Activated naive CD4-positive, alpha-beta T cell (primary cell): ENCODE measurements at places on chromosomes 11 and 22.

DNA sequence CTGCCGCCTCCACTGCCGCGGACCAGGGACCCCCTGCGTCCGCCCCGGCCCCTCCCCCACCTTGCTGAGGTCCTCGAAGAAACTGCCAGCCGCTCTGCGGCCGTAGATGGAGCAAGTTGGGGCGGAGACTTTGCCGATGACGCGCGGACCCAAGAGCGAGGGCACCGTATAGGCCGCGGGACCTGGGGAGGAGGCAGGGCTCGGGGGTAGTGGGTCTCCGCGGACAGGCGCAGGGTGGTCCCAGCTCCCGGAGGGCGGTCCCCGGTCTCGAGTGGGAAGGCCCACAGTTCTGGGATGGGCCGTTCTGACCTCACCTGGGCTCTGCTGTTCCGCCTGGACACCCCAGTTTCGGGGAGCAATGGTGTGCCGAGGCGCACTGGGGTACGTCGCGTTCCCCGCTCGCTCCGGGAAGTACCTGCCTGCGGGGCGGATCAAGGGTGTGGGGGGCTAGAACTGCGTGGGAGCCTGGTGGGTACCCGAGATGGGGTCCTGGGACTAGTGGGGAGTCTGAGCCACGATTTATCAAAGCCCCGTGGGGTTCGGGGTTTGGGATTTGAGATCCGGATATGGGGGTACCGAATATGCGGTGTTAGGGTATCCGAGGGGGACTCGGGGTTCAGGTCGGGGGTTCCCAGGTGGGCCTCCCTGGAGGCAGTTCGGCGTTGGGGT, 1.2 kb upstream of the TYMP start:
- DNase-seq = peak; percentile 51

GRCh38 chr11:110065189-110065588, 28.0 kb upstream of the ZC3H12C start:
- no peak for DNase-seq

- no peak for DNase-seq
Observed at GRCh38 chr11:64077607-64078006, 41.9 kb downstream of the FLRT1 start.

DNA sequence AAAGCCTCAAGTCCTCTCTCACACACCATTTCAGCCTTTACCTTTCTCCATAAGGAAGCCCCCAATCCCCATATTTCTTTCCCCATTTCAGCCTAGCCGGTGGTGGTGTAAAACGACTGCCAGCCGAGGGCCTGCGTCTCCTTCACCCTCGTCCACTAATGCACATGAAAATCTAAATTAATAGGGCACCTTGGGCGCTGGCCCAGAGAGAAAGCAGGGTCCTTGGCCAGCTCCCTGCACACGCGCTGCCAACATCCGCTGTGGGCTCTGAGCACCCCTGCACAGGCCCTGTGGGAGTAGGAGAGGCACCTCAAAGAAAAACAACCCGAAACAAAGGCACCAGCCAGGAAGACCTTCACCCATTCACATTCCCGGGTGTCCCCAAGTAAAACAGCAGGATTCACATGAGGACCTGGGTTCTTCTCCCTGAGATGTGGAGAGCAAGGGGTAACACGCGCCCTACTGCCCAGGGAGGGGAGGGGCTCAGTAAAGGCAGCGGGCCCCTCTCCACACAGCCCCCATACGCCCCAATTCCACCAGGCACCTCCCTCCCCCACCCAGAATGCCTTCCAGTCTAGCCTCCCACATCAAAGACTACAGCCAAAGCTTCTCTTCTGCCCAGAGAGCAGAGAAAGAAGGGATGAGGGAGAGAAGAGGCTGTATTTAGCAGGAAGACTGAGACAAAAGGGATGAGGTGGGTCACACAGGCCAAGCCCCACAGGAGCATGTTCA, 79.0 kb downstream of the MICAL3 start:
- no peak for DNase-seq

GRCh38 chr11:123548774-123549173, 105.7 kb downstream of the SCN3B start:
- DNase-seq = no peak

- no peak for DNase-seq
Observed at GRCh38 chr11:72512956-72513355, 78.6 kb upstream of the CLPB start.

- DNase-seq = no peak
Observed at GRCh38 chr22:44942056-44942455, 67.7 kb downstream of the PHF21B start.

GRCh38 chr22:25048659-25049647, 96.4 kb downstream of the KIAA1671 start:
- peak; percentile 29 for DNase-seq

GRCh38 chr22:40635043-40635939, 1.2 kb downstream of the MRTFA start:
- no peak for DNase-seq

DNA sequence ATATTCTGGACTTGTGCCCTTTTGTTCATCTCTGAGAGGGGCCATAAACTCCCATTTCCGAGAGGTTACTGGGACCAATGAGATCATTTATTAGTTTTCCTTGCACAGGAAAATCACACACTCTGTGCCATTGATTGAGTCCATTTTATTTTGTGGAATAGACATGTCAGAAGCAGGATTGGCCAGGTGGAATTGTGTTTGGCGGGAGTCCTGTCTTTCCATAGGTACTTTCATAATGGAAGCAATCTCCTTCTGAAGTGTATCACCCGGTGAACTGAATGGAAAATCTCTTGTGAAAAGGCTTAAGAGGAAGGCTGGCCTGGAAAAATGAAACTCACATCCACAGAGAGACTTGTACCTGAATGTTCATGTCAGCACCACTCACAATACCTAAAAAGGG, 63.0 kb upstream of the PARVG start:
- DNase-seq = no peak

- DNase-seq = no peak
Observed at GRCh38 chr22:30948930-30949342, 19.6 kb downstream of the MORC2 start.

GRCh38 chr11:102724904-102725500, at the start of gene MMP8:
Gene MMP8 (minus strand): TSS chr11:102724954. CDS start chr11:102724855, 99 bp downstream.
- no peak for DNase-seq

DNA sequence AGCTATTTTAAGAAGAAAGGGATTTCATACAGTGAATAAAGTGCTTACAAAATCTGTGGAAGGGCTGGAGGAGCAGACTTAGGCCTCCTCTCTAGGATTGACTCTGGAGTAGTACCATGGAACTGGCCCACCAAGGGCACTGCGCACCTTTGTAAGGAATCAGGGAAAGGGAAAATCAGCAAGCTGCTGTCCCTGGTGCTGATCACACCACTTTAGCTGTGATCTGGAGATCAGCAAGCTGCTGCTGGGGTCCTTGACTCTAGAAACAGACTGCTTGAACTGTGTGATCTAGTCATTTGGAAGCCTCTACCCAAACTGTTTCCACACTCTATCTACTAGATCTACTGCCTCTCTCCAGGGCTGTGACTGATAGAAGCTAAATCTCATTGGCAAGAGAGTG, 18.4 kb upstream of the TECTA start:
- DNase-seq = no peak

GRCh38 chr11:102451681-102452460, 694 bp downstream of the TMEM123 start:
- DNase-seq = peak; percentile 32

GRCh38 chr11:57320719-57321387, 3.9 kb downstream of the TNKS1BP1 start:
- DNase-seq = no peak

GRCh38 chr11:17371614-17372013, 16.8 kb downstream of the KCNJ11 start:
- DNase-seq = no peak

GRCh38 chr22:27603111-27603799, 198.3 kb downstream of the MN1 start:
- DNase-seq = no peak

- no peak for DNase-seq
Observed at GRCh38 chr11:4213746-4214145, 119.1 kb downstream of the RRM1 start.

GRCh38 chr11:118705111-118705741, 25.8 kb upstream of the TREH start:
- no peak for DNase-seq

DNA sequence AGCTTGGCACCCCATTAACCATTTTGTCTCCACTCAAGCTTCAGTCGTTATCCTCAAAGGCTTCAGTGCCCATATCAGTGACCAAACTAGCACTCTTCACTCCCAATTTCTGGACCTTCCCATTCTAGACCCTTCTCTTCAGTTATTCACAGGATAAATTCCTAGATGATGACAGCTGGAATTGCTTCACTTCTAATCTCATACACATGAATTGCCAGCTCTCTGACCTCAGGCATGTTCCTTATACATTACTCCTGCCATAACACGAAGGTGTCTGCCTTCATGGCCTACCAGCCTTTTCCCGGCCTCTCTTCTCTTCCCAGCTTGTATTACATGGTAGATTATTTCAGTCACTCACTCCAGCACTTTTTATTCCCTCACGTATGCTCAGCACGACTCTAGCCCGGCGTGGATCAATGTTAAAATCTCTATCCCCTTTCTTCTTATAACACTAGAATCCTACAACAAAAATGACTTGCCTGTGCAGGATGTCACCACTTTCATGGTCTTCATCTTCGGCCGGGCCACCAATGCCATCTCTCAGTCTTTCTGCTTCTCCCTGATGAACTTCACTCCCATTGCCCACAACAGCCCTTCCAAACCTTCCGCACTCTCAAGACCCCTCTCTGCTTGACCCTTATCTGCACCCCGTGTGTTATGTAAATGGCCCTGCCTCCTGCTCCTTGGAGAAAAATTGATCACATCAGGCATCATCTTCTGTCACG, 36.9 kb downstream of the EIF3F start:
- DNase-seq = no peak

DNA sequence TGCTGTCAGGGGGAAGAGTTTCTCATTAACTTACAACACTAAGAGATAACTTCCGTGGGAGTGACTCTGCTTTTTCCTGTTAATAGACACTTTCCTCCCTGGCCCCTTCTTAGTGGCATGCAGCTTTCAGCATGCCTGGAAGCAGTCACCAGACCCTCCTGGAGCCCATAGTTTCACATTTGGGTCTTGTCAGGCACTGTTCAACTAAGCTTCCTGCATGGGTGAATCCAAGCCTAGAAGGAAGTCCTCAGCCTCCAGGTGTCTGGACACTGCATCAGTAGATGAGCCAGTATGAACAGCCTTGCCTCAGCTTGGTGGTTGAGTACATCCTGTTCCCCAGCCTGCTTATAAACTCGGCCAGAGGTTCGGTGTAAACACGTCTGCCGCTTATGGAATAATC, 68.1 kb downstream of the PPP6R3 start:
- no peak for DNase-seq

GRCh38 chr11:99370549-99371216, 349.9 kb downstream of the CNTN5 start:
- DNase-seq = no peak

DNA sequence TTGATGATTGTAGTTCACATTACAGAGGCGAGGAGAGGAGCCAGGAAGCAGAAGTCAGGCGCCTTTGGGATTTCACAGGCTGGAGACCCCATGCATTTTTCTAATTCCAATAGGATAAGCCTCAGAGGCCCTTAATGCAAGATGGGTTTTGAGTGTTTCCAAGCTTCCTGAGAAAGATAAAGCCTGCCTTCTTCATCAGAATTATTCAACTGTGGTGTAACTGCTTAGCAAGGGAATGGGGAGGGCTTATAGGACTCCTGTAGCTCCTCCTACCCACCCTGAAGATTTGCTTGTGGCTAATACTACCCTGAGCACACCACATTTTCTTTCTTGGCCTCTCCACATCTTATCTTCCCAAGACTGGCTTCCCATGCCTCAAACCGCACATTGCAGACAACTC, 151.1 kb upstream of the ISX start:
- no peak for DNase-seq

DNA sequence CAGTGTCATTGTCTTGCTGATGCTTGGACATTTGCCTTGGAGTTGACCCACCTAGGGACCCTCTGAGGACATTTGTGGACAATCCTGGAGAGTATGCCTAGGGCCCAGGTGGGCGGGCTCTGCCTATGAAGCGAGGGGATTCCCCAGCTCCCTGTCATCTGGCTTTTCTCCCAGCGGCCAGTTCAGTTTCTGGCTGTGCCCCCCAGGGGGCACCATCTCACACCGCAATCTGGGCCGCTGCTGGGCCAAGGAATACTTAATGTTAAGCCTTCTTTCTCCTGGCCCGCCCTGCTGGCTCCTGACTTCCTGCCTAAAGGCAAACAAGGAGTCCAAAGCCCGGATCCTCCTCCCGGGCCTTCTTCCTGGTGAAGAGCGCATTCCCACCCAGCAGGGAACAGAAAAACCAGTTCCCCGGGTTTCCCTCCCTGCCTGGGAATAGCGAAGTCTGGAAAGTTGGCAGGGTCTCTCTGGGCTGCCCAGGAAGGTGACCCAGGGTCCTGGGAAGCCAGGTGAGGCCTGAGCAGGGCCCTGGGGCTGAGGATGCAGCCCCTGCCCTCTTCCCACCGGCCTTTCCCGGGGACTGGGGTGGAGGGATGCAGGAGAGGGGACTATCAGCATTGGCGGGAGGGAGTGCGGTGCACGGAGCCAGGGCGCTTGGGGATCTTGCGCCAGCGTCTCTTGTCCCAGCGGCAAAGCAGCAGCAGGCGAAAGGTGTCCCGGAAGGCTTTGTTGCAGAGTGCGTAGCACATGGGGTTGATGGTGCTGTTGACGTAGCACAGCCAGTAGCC, 11.9 kb downstream of the CHRM1 start:
- no peak for DNase-seq

DNA sequence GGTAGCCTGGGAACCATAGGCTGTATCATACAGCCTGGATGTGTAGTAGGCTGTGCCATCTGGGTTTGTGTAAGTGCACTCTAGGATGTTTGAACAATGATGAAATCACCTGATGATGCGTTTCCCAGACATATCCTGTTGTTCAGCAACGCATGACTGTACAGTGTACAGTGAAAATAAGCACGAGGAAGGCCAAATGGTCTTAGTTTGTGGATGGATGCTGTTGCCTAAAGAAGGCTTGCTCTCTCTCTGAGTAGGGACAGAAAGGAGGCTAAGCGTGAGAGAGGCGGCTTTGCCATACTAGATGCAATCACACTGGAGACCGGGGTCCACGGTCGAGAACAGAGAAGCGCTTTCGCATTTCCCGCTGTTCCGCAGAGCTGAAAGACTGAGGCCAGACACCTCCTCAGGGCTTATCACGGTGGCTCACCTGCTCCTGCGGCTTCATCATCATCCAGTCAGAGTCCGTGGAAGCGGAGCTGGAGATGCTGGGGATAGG, 27.6 kb upstream of the APLP2 start:
- DNase-seq = no peak

GRCh38 chr11:13695886-13696285, 27.4 kb downstream of the FAR1 start:
- DNase-seq = no peak
